ENCODE measurements at places on chromosomes 3 and 15. TPM values are rescaled to one million over a fixed set of nuclear protein-coding genes. Genes with fewer than 3 reads are reported as not detected.

- no peak for DNase-seq
- H3K36me3 ChIP-seq = no peaks in the 10 kb centered on the region
- peaks cover 2% of the 10 kb centered on the region for H3K4me1 ChIP-seq
Observed at GRCh38 chr3:6697722-6698121, 163.2 kb upstream of the GRM7 start.

- peaks cover 9% of the 10 kb centered on the region for H3K4me1 ChIP-seq
- peak within 1 kb of the TSS; percentile 13 for H3K27ac ChIP-seq
- DNase-seq = peak; percentile 78
- no peaks in the 10 kb centered on the region for H3K36me3 ChIP-seq
- no peaks in the 10 kb centered on the region for H3K27me3 ChIP-seq
- H3K4me3 ChIP-seq = peak within 1 kb of the TSS; percentile 68
Observed at GRCh38 chr3:29280404-29281093, at the start of gene RBMS3. Gene RBMS3, plus strand, starts transcription at chr3:29281071.

- H3K27me3 ChIP-seq = no peaks in the 10 kb centered on the region
- no peak overlapping the region for H3K4me3 ChIP-seq
- H3K27ac ChIP-seq = no peak overlapping the region
- H3K36me3 ChIP-seq = peaks cover 75% of the 10 kb centered on the region
- no peak for DNase-seq
Observed at GRCh38 chr3:48966367-48966766, 23.7 kb upstream of the P4HTM start.

DNA sequence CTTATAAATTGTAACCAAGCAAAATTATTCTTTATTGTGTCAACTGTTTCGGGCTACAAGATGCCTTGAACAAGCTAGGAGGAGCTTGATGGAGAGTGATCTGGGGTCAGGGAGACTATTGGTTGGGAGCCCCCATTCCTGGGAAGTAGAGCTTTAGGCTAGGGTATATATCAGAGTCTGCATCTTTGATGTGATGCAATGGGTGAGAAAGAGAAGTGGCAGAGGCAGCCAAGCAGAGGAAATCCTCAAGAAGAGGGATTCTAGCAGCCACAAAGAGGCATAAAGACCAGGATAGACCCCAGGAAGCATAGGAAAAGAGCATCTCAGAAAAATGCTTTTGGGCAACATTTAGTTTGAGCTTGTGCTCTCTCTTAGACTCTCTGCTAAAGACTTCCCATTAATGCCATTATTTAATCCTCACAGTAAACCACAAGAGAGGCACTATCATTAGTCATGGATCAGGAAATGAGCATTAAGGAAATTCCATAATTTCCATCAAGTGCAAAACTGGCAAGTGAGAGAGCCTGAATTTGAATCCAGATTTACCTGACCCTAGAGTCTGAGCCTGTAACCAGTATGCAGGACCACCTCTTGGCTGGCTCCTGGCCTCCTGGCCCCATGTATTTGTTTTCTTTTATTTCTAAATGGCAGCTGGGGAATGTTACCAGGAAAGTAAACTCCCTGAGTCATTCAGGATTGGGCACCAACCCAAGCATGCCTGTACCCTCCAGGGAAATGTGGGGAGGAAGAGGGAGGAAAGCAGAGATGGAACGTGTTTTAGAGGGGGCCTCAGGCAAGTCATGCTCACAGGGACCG is 118.7 kb downstream of the RPL22L1 start:
- no peaks in the 10 kb centered on the region for H3K27me3 ChIP-seq
- H3K27ac ChIP-seq = no peak overlapping the region
- DNase-seq = no peak
- no peaks in the 10 kb centered on the region for H3K4me1 ChIP-seq
- no peaks in the 10 kb centered on the region for H3K36me3 ChIP-seq

DNA sequence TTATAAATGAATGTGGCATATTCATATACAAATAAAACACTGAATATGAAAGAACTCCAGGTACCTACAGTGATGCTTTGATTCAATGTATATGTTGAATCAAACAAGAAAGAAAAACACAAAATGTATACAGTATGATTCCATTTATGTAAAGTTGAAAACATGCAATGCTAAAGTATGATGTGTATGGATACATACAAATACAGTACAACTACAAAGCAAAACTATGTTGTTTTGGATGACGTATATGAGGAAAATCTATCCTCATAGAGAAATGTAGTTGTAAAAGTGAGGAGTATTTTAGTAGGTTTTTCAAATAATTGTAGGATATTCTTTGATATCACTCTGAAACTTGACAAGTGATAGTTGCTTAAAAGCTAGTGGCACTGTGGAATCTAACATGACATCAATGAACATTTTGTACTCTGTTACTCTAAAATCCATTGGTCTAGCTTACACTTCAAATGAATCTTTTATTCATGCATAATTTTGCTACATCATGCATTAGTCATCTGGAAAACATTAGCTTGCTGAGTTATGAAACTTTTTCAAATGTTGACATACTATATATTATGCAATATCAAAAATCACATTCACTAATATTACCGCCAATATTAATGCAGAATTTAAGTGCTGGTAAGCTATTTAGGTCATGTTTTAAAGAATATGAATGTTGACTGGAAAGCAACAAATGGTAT is 278.1 kb upstream of the CHRNA7 start:
- DNase-seq = no peak
- no peaks in the 10 kb centered on the region for H3K36me3 ChIP-seq
- no peaks in the 10 kb centered on the region for H3K27me3 ChIP-seq
- H3K4me1 ChIP-seq = no peaks in the 10 kb centered on the region

GRCh38 chr3:160097478-160097877 is 108.8 kb downstream of the IL12A start:
- no peak overlapping the region for H3K27ac ChIP-seq
- no peaks in the 10 kb centered on the region for H3K27me3 ChIP-seq
- DNase-seq = no peak

- no peak overlapping the region for H3K4me3 ChIP-seq
- H3K36me3 ChIP-seq = peaks cover 20% of the 10 kb centered on the region
- no peaks in the 10 kb centered on the region for H3K27me3 ChIP-seq
- H3K27ac ChIP-seq = no peak overlapping the region
- no peaks in the 10 kb centered on the region for H3K4me1 ChIP-seq
Observed at GRCh38 chr3:5290915-5291314, 103.4 kb downstream of the EDEM1 start.

Gene HACL1
- 48.9 TPM for total RNA-seq

DNA sequence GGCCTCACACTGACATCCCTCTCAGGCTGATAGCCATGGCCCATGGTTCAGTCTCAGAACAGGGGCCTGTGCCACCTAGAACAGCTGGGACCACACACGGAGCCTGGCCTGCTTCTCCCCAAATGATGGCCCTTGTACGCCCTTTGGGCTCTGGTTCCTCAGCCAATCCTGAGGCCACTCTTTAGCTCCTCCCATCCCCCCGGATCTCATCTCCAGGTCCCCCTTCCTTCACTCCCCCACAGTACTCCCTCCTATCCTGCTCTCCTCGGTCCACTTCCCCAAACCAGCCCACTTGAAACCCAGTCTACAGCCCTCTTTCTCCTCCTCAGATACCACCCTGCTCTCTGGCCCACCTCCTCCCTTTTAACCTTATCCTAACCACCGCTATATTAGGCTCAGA is 17.8 kb upstream of the ZFYVE19 start:
- H3K27ac ChIP-seq = no peak overlapping the region
- H3K4me1 ChIP-seq = peaks cover 9% of the 10 kb centered on the region
- no peaks in the 10 kb centered on the region for H3K27me3 ChIP-seq

DNA sequence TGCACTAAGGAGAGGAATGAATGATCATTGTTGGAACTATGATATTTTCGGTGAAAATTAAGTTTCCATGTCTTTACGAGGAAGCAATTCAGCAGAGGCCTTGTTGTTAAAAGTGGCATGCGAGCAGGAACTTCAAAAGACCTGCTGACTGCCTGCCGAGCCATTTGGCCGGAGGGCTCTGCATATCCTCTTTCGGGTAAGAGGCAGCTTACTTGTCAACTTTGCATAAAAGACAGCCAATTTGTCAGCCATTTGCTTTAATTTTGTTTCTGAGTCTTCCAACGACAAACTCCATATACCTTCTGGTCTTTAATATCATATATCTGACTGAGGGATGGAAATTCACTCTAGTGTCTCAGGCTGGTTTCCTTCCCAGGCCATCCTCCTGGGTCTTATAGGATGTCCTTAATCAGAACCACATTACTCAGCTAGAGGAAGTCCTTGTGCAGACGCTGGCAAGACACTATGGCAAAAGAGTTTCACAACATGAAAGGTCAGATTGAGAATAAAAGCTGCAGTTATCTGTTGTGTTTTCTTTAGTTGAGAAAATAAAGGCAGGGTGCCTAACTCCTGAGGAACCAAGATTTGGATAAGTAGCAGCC is 128.7 kb upstream of the WNT5A start:
- no peak overlapping the region for H3K4me3 ChIP-seq
- peaks cover 14% of the 10 kb centered on the region for H3K4me1 ChIP-seq
- H3K27me3 ChIP-seq = no peaks in the 10 kb centered on the region
- H3K27ac ChIP-seq = peak overlapping the region; percentile 81
- peak; percentile 82 for DNase-seq

DNA sequence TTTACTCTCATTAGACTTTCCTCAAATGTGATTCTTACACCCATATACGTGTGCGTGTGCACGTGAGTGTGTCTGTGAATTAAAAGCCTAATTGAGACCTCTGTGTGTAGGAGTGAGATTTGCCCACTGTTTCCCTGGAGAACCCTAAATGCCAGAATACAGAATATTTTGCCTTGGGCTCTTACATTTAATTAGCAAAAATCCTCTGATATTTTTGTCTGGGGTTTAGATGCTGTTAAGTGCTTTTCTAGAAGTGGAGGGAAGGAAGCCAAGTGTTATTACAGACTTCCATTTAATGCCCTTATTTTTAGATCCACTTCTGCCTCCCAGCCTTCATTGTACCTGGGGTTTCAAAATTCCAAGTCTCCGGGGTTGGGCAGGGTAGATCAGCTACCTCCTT is 17.8 kb downstream of the ZNF35 start:
- no peak overlapping the region for H3K4me3 ChIP-seq
- no peak for DNase-seq
- H3K27ac ChIP-seq = no peak overlapping the region
- H3K4me1 ChIP-seq = no peaks in the 10 kb centered on the region
- peaks cover 16% of the 10 kb centered on the region for H3K36me3 ChIP-seq

GRCh38 chr3:9087831-9088413 is 124.7 kb upstream of the RAD18 start:
- no peaks in the 10 kb centered on the region for H3K4me1 ChIP-seq
- H3K4me3 ChIP-seq = no peak overlapping the region

Gene RETNLB
- total RNA-seq = not detected

Gene CACNA2D2
- 28.1 TPM for total RNA-seq

Gene CSNK1G1
- total RNA-seq = 17.1 TPM

Gene ROPN1
- total RNA-seq = not detected

GRCh38 chr3:4528819-4529600 is 35.9 kb downstream of the ITPR1 start:
- H3K27ac ChIP-seq = no peak overlapping the region
- H3K4me3 ChIP-seq = no peak overlapping the region
- no peaks in the 10 kb centered on the region for H3K4me1 ChIP-seq
- H3K27me3 ChIP-seq = no peaks in the 10 kb centered on the region
- H3K36me3 ChIP-seq = no peaks in the 10 kb centered on the region

- no peak overlapping the region for H3K4me3 ChIP-seq
- H3K27me3 ChIP-seq = no peaks in the 10 kb centered on the region
- H3K27ac ChIP-seq = no peak overlapping the region
Observed at GRCh38 chr3:177705976-177706823, 508.9 kb upstream of the TBL1XR1 start.

Gene C3orf49
- not detected for total RNA-seq
